Activated naive CD4-positive, alpha-beta T cell (primary cell): ENCODE measurements at places on chromosomes 2 and 18.

- DNase-seq, result no peak
Observed at GRCh38 chr2:88067598-88067997, at the start of gene SMYD1. TSS of gene SMYD1 (plus strand) at chr2:88067825. CDS start at chr2:88067865, 40 bp downstream.

DNA sequence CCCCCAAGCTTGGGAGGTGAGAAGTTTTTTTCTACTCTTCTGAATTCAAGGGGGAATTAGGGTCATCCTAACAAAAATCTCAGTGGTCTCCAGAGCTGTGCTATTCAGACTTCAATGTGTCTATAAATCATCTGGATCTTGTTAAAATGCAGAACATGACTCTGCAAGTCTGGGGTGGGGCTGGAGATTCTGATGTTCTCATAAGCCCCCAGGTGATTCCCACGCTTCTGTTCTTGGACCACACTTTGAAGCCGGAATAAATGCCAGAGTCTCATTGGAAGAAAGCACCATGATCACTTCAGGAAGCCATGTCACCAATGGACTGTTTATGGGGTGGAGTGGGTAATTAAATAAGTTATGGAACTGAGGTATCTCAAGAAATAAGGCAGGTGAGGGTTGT lies 22.2 kb upstream of the SLC16A14 start:
- DNase-seq, result no peak

- DNase-seq, result no peak
Observed at GRCh38 chr18:41073372-41073954, 881.6 kb upstream of the PIK3C3 start.

GRCh38 chr2:120334068-120334467 lies 11.9 kb upstream of the INHBB start:
- no peak for DNase-seq

- no peak for DNase-seq
Observed at GRCh38 chr2:137960223-137960622, 4.0 kb upstream of the HNMT start.
